ENCODE measurements at places on chromosomes 2 and 18.
A peak's percentile ranks its signal among the peaks of the same experiment; 100 is the strongest.

GRCh38 chr2:175227393-175227792 is 45.9 kb upstream of the ATP5MC3 start:
- no peak for DNase-seq

DNA sequence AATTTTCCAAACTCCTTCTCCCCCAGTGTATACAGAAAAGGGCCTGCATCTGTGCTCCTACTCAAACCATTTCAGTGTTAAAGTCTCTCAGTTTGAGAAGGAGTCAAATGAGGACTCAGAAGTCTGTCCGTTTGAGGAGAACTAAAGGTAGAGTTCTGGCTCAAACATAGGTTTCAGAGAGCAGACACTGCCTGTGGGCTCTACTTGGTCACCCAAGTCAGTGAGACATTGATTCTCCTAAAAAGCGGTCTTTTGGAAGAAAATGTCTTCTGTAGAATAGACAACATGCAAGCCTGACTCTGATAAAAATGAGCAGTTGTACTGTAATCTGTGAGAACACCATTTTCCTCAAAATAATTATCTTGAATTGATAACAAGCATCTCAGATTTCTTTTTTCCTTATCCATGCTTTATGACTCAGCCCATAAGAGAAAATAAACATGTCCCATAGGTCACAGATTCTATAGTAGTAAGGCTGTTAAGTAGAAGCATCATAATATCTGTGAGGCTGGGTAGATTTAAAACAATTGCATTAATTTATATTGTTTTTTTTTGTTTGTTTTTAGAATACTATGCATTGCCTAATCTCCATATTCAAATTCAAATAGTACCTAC is 82.8 kb downstream of the ASXL3 start:
- no peak for DNase-seq

GRCh38 chr2:199811346-199811745 is 39.6 kb downstream of the FTCDNL1 start:
- peak; percentile 44 for DNase-seq

DNA sequence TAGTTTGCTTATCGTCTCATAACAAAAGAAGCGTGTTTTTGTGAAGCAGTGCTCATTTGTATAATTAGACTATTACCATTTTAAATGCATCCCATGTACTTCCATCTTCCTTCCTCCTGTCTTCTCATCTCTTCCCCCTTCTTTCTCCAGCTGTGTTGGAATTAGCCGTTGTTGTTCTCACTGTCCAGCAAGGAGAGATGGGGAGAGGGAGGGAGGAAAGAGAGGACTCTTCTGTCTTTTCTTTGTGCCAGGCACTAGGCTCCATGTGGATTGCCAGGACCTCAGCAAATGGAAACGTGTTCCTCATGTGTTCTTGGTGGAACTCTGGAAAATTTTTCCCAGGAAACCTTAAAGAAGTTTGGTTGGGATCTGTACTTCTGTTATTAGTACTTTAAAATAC is 131.7 kb downstream of the PHLPP1 start:
- no peak for DNase-seq

DNA sequence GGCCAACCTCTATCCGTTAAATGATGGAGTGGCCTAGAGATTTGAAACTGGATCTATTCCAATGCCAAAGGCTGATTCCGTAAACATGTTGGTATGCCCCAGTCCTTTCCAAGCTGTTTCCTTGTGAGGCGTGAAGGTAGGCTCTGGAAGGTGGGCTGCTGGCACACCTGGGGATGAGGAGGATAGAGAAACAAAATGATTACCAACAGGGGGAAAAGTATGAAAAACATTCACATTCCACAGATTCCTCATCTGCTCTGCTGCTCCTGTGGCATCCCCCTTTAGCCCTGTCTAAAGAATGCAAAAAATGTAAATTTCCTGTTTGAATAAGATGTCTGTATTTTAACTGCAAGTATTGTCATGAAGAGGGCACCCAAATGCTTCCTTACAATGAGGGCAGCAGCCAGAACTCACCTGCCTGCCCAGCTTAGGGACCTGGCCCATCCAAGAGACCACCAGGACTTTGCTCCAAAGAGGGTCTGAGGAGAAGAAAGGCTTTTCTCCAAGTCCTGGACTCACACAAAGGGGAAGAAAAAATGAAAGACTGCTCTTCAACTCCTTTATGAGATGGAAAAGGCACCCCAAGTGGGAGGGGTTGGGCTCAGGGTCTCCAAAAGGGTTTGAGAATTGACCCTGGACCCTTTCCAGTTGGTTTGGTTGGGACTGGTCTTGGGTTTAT is 132.3 kb upstream of the PELI1 start:
- DNase-seq: no peak

DNA sequence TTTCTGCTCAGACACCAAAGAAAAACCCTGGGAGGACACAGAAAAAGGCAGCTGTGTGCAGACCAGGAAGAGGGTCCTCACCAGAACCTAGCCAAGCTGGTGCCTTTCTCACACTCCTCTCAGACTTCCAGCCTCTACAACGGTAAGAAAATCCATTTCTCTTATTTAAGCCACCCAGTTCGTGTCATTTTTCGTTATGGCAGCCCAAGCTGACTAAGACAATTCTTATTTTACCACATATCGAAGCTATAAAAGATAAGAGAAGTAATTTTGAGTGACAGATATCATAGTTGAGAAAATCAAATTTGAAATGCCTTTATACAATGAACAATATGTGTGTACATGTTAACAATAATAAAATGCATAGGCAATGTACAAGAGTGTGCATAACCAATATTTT is 219.5 kb downstream of the CBLN2 start:
- no peak for DNase-seq

DNA sequence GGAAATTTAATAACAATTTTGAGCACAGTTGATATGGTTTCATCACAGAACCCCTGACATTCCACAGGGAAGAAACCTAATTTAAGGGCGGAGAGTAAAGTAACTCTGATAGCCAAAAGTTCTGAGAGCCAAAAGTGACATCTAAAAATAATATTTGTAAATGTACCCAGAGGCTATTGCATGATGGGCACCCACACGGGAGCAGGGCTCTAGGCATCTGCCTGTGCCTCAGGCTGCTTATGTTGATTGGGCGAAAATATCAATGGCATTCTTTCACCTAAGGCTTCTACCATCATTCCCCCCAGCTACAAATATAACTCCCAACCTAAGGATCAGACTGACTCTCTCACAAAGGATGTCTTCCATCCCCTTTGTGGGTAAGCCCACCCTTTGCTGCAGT is 54.1 kb upstream of the PTPRM start:
- no peak for DNase-seq

DNA sequence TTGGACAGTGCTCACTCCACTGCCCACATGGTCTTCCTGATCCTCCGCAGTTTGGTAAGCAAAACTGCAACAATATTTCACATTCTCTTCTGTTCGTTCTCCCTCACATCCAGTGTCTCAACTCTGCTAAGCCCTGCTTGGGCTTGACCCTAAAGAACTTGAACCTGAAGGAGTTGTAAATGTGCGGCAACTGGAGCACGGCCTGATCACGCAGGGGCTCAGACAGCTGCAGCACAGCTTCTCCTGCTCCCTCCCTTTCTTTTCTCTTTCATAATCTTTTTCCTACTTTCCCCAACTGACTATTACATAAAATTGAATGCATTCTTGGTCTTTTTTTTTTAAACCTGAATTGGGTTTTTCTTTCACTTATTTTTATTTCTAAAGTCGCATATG is 10.2 kb downstream of the CYRIA start:
- no peak for DNase-seq

GRCh38 chr18:61870151-61870550 is 22.7 kb downstream of the RNF152 start:
- DNase-seq: peak; percentile 57

All from fibroblast of mammary gland (primary cell).